ENCODE measurements at places on chromosomes 6 and 20.

DNA sequence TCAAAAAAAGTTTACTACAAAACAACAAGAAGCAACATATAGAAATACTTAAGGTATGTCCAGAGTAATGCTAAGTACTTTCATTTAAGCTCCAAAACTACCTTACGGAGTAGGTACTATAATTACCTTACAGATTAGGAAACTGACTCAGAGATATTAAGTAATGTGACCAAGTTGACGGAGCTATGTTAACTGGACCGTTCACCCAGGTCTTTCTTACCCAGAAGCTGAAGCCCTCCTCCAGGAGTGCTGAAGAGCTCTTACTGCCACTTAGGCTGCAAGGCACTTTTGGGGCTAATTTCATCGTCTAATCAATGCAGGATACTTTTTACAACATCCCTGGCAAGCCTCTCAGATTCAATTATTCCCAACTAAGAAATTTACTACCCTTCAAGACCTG, 123.7 kb downstream of the CHD6 start:
- DNase-seq: no peak

GRCh38 chr20:49928411-49929141, 7.6 kb upstream of the RNF114 start:
- DNase-seq: peak; percentile 62

- DNase-seq: no peak
These were observed 402.7 kb upstream of the AGPAT4 start for GRCh38 chr6:161676586-161676985.

GRCh38 chr6:38079107-38079506, 259.6 kb downstream of the ZFAND3 start:
- DNase-seq: no peak

- DNase-seq: no peak
These were observed 9.1 kb downstream of the NEDD9 start for GRCh38 chr6:11223286-11223864.

DNA sequence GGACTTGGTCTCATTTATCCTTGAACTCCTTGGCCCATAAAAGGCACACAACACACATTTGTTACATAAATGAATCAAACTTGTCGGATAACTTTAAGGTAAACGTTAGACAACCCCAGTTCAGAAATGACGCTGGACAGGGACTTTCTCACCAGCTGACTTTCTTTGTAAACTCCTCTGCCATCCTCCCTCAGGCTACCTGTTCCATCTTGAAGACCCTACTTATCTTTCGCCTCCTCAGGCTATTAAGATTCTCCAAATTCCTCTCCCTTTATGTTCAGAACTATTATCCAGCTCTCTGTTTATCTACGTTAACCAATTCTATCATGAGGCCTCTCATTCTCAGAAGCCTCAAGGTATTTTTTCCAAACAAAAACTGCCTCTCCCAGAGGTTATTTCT, 47.7 kb upstream of the KIF16B start:
- no peak for DNase-seq

- DNase-seq: no peak
These were observed 19.6 kb downstream of the SERPINB6 start for GRCh38 chr6:2951728-2952127.

GRCh38 chr6:41741625-41742490, 5.3 kb downstream of the PGC start:
- DNase-seq: no peak

DNA sequence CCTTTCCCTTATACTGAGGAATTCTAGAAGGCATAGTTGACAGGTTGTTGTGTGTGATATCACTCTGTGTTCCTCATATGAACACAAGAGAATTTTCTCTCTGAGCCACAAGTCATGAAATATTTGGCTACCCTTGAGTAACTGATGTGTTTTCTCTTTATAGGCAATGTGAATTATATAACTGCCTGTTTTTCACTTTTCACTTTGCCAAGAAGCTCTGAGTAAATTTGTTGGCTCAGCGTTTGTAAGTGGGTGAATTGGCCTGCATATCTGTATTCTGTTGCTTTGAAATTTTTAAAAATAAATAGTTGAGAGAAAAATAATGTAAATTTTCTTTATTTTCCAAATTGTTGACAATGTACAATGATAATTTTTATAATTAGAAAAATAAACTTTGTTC, 5.2 kb upstream of the BTBD9 start:
- no peak for DNase-seq

GRCh38 chr6:21608601-21609000, 15.1 kb downstream of the SOX4 start:
- no peak for DNase-seq

GRCh38 chr20:13685623-13686022, 46.9 kb upstream of the TASP1 start:
- DNase-seq: no peak

All from Panc1 (cell line).